ENCODE measurements at places on chromosomes 5 and 9.

- DNase-seq: no peak
Measured at GRCh38 chr5:17228821-17229291, 11.4 kb downstream of the BASP1 start.

GRCh38 chr9:89945133-89945532 lies 340.3 kb downstream of the GADD45G start:
- no peak for DNase-seq

DNA sequence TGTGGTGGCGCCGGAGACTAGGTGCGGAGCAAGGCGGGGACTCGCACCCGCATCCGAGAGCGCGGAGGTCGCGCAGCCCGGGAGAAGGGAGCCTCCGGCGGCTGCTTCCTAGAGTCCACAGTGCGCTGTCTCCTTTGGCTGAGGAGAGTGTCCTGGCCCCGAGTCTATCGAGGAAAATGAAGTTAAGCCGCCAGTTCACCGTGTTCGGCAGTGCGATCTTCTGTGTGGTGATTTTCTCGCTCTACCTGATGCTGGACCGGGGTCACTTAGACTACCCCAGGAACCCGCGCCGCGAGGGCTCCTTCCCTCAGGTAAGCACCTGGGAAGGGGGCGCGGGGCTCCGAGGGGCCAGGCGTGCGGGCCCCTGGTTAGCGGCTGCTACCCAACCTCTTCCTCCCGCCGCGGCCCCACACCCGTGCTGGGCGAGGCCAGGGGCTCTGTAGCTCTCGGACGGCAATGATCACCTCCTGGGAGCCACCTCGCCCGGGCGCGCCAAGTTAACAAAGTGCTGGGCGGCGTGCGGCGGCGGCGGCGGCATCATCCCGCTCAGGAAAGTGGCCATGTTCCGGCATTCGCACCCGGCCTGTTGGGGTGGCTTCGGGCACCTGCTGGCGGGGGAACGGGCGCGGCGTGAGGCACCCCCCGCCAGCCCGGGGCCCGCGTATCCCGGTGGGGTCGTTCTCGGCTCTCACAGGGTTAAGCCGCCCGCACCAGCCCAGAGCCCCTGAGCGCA lies 681 bp downstream of the MAN2A1 start:
- DNase-seq: no peak

GRCh38 chr5:133552925-133553525 lies 59.3 kb downstream of the FSTL4 start:
- DNase-seq: peak; percentile 2

DNA sequence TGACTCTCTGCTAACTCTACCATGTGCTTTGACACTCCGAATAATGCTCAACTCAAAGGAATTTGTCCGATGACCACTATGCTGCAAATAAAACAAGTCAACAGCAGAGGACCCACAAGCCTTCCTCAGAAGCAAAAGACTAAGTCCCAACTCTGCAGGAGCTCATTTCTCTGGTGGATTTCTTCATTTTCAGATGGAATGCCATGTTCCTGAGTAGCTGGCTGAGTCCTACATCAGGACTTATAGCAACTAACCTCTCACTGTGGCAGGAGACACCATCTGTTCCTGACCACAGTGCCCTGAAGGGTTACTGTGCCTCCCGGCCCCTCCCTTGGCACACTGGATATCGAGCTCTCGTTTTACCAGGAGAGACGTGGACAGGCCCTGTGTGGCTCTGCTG lies 20.8 kb downstream of the LHFPL2 start:
- no peak for DNase-seq

DNA sequence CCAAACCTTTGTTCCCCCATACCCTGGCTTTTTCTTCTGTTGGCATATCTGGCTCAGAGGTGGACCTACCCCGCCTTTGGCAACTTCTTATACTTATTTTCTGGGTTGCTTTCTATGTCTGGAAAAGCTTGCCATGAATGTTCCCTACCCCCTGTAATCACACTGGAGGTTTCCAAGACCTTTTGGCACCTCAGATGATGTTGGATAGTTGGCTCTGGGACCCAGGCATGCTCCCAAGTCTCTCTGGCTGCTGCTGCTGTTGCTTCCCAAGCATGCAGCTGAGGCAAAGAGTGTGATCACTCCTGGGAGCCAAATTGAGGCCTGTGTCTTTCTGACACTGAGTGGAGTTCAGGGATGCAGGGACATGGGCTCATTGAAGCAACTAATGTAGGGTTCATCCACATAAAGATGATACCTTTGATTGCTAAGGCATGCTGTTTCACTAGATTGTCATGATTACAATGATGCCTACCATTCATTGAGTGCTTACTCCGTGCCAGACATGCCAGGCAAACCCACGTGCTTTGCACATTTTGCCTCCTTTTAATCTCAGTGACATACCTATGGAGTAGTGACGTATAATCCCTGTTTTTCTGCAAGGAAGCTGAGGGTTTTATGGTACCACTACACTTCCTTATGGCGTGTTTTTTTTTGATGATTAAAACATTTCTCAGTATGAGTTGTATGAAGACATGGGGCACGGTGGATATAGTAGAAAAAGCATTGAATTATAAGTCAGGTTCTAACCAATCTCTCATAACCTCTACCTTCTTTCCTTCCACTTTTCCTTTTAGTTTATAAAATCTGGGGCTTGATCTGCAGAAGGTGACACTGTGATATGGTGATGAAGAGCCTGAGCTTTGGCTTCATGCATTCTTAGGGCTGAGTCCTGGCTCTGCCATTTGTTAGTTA lies 73.1 kb downstream of the ARHGAP26 start:
- DNase-seq: peak; percentile 17

DNA sequence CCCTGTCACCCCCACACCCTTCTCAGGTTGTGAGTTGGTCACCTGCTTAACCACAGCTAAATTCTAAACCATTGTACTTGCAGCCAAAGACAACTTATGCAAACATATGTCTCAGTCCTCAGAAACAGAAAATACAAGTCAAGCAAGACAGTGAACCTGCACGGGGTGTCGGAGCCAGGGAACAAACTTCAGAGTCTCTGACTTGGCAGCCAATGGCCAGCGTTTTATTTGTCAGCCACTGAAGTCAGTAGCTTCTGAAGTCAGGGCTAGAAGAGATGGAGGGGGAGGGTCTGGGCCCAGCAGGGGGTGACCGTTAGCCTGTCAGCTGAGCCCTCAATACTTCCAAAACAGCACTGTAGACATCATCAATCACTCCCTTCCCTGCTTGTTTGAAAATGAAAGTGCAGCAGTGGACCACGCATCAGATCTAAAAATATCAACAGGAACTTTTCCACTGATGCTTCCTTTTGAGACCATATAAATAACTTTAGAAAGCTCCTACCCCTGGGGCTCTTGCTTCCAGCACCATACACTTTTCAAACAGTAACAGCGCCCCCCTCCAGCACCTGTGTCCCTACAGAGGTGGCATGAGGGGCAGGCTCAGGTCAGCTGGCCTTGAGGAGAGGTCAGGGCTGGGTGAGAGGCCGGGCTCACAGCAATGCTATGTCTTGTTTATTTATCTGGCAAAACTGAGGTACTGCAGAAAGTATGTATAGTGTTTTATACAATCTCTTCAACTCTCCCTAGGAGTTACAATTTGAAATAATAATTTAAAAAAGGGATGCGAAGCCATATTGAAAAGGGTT lies 142.5 kb downstream of the ACER2 start:
- DNase-seq: peak; percentile 52

DNA sequence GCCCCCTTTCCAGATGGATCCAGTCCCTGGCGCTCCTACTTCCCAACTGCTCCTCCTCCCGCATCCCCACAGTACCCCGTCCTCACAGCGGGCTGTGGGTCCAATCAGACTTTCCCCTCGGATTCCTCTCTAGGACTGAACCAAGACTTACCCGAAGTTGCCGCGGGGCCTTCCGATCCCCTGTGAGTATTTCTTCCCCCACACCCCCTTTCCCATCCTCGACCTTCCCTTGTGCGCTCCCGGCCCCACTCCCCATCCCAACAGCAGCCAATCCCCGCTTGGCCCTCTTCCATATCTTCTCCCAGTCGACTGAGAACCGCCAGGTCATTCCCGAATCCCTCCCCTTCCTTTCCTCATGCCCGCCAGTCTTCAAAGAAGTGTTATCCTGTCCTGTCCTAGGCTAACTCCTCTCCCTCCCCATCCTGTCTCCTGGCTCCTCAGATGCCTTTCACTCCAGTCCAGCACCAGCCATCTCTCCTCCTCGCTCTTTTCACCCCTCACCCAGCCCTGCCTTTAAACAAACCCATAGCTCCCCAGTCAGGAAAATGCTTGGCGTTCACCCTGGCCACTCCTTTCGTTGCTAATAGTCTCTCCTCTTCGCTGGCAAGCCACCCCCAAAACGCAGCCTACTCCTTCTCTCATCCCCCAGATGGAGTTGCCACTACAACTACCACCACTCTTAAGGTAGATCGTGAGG lies 646 bp downstream of the SWI5 start:
- no peak for DNase-seq

DNA sequence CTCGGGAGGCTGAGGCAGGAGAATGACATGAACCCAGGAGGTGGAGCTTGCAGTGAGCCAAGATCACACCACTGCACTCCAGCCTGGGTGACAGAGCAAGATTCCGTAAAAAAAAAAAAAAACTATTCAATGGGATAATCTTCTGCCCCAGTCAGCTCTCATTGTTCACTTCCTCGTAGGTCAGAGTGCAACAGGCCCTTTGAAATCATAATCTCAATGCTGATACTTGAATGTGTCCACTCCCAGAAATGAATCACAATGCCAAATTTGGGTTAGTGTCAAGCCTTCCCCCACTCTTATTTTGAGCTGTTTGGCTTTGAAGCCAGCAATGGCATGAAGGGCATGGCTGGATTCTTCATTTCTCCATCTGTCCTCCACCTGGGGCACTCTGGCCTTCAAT lies 610.3 kb upstream of the KLF4 start:
- DNase-seq: no peak

GRCh38 chr5:67383451-67383850 lies 186.9 kb upstream of the CD180 start:
- DNase-seq: no peak

- peak; percentile 83 for DNase-seq
Measured at GRCh38 chr9:5832538-5833529, at the start of gene ERMP1. ERMP1 (minus strand) TSS chr9:5833117; CDS start chr9:5833027, 90 bp downstream.

GRCh38 chr9:28267351-28267750 lies 694.1 kb upstream of the C9orf72 start:
- no peak for DNase-seq
